H1 (cell line): ENCODE measurements at places on chromosomes 5 and 9.

DNA sequence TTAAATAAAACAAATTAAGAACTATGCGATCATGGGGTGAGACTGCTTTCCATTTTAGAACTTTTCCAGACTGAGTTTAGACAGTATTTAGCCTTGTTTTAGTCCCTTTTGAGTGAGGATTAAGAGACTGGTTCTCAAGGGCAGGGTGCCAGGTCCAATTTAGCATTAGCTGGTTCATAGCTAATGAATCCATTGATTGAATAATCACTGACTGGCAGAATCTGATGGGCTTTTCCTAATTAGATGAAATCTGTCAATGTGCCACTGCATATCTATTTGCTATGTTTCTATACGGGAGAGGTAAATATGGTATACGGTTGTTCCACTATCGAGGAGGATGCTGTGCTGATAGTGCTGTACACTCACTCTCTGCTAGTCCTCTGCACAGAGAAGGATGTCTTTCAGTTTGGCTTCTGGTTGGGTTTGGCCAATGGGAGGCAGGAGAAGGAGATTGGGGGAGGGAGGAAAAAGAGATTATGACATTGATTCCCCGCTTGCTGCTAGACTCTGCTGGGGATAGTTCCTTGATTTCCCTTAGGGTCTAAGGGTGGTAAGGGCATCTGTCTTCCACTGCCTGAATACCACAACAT is 496.6 kb downstream of the CTNND2 start:
- DNase-seq, result no peak

DNA sequence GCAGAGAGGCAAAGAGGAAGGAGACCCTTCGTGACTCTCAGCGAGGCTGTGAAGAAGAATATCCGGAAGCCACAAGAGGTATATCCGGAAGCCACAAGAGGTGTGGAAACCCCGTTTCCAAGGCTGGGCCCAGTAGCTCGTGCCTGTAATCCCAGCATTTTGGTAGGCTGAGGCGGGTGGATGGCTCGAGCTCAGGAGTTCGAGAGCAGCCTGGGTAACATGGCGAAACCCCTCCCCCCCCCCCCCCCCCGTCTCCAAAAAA is 612 bp upstream of the BBLN start:
- no peak for DNase-seq

DNA sequence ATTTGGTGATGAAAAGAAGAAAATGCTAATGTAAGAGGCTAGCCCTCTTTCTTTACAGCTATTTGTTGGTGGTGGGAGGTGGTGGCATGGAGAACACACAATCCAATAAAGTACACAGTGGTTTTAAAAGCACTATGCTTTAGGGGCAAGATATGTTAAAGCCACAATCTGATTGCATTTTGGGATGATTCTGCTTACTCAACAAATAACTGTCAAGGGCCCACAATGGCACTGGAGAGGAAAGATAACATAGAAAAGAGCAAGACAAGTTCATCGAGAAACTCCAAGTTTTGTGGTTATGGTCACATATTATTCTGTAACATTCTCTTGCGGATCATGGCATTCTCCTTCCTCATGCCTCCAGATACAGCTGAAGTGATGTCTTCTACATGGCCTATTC is 38.8 kb downstream of the OTP start:
- no peak for DNase-seq

DNA sequence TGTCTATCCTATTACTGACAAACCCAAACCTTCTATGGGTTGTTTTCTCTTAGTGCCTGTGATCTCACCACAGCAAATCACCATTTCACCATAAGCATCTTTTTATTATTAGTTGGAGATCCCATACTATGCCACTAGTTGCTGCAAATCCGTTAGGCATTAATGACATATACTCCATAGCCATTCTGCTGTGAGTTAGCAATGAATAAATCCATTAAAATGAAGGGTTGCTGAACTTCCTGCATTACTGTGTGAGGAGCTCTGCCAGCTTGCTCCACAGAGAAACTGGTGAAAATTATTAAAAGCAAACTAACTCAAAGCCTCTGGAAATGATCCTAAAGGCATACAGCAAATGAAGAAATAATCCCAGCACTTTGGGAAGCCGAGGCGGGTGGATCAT is 102.0 kb downstream of the CFAP95 start:
- DNase-seq, result no peak

DNA sequence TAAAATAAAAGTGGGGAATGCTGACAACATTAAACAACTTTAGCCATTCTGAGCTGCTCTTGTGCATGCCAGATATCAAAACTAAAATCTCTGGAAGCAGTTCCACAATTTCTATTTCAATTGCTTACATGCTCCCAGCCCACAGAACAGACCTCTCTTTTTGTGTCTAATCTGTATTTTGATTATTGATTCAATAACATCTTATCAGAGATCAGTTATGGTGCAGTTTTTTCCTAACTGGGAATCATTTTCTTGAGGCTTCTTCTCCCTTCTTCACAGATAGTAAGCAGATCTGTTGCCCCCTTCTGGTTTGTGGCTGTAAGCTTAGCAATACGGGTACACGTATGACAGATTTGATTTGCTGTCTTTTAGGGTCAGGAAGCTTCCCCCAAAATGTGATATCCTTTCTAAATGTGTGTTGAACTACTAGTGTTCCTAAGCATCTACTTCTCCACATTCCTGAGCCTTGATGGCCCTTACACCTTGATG is 39.4 kb downstream of the MRPS27 start:
- no peak for DNase-seq

- DNase-seq, result no peak
Observed at GRCh38 chr9:136318111-136318775, 9.1 kb upstream of the GPSM1 start.

GRCh38 chr5:100877274-100877673 is 25.8 kb downstream of the ST8SIA4 start:
- DNase-seq, result no peak

DNA sequence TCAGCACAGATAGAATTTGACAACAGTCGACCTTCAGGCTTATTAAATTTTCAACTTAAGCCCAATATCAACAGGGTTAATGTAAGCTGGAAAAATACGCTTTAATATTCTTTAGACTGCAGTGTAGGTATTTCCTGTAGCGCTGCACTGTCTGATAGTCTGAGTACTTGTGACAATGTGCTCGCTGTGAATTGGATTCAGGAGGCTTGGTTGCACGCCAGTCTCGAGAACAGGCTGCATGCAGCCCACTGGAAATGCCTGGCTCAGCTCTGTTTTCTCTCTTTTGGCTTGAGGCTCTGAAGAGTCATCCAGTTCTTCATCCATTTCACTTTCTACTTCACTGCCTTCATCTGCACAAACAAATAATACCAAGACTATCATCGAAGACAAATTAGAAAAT is 300.9 kb downstream of the RFX3 start:
- no peak for DNase-seq

- no peak for DNase-seq
Observed at GRCh38 chr5:175685701-175686350, 28.0 kb downstream of the HRH2 start.

- DNase-seq, result no peak
Observed at GRCh38 chr9:30574355-30575151, 1809.9 kb upstream of the ACO1 start.
